ENCODE measurements at places on chromosomes 12 and 14.

DNA sequence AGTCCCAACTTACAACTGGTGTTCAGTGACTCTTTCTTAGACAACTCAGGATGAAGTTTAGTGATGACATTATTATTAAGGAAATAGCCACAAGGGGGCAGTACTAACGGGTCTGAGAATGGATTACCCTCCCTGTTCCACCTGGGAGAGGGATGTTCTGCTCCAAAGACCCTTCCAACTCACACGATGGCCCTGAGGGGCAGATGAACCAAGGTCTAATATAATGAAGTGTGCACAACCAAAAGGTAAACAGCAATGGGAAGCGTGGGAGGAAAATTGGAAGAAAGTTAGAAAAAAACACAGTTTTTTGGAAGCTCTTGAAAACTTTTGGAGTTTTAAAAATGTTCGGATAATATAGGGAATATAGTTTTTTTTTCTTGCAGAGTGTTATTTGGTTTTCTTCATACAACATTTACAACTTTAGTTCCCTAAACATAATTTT is 24.0 kb downstream of the FGF6 start:
- peak; percentile 3 for DNase-seq

GRCh38 chr12:79140711-79141110 is 276.1 kb downstream of the SYT1 start:
- no peak for DNase-seq

DNA sequence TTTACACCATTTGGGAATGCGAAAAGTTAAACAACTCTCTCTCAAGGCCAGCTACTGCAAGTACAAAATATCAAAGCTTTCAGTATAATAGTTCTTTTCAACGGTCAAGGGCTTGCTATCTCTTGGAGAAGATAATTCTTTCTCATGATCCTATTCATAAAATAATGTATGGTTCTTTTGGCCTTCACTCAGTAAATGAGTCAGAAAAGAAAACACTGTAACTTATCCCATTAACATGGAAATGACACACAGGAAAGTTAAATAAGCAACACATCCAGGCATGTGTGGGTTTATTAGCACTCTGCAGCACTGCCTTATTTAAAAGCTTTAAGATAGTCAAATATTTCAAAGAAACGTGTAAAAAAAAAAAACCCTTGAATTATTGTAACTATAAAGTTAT is 36.9 kb downstream of the ZFC3H1 start:
- DNase-seq, result no peak

- DNase-seq, result no peak
These were observed 51.3 kb downstream of the SSPN start for GRCh38 chr12:26246483-26247164.

GRCh38 chr14:103808403-103809001 is 38.9 kb downstream of the PPP1R13B start:
- DNase-seq, result peak; percentile 63

GRCh38 chr12:71786829-71787228 is 32.2 kb downstream of the RAB21 start:
- no peak for DNase-seq

GRCh38 chr12:39623919-39624318 is 4.3 kb upstream of the ABCD2 start:
- no peak for DNase-seq

- no peak for DNase-seq
These were observed 895.6 kb downstream of the SLC6A15 start for GRCh38 chr12:84016956-84017355.

DNA sequence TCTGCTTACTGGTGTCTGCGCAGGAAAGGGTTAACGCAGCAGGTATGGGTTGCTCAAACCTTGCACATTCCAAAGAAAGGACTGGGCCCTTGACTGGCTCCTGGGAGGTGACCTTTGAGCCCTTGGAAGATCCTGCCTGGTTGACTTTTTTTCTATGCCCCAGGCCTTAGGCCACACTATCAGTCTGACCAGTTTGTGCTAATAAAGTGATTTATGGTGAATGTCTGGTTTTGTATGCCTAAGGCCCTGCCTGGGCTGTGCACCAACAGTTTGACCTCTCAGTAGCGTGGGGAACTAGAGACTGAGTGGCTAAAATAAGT is 61.4 kb upstream of the SCN8A start:
- DNase-seq, result no peak

GRCh38 chr14:61130512-61131260 is 149.6 kb downstream of the SLC38A6 start:
- DNase-seq, result no peak

DNA sequence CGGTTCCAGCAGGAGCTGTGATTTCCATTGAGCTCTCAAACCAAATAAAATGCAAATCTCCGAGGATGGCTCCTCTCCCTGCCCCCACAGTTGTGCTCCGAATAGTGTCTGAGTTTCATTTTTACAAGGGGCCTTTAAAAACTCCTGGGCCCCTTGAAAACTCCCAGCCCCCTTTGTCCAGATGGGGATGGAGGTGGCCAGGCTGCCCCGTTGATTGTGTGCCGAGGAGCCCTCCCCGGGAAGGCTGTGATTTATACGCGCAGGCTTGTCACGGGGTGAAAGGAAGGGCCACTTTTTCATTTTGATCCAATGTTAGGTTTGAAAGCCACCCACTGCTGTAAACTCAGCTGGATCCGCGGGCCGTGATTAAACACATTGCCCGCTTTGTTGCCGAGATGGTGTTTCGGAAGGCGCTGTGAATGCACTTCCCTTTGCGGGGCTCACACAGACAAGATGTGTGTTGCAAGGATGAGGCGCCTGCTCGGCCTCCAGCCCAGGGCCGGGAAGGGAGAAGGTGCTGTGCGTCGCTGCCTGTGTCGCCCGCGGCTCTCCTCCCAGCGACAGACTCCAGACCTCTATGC is 98.8 kb downstream of the TMEM132C start:
- DNase-seq, result no peak

All from stimulated activated CD4-positive, alpha-beta T cell treated with anti-CD3 and anti-CD28 coated beads, Interleukin-15, amount 100 ng/mL, for 48 hours (primary cell).